Fibroblast of upper back skin (primary cell): ENCODE measurements at places on chromosomes 2 and 18.

DNA sequence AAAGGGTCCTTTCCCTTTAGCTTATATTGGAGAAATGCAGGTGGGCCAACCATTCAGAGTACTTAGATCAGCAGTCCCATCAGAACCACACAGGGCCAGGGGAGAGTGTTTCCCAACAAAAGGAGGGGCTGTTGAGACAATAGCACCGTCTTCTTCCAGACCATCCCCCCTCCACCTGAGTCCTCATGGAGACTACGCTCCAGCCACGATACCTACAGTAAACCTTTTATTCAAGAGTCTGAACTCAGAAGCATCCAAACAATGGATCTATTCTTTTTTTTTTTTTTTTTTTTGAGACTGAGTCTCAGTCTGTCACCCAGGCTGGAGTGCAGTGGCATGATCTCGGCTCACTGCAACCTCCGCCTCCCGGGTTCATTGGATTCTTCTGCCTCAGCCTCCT lies 25.7 kb upstream of the ZNF532 start:
- DNase-seq = no peak

DNA sequence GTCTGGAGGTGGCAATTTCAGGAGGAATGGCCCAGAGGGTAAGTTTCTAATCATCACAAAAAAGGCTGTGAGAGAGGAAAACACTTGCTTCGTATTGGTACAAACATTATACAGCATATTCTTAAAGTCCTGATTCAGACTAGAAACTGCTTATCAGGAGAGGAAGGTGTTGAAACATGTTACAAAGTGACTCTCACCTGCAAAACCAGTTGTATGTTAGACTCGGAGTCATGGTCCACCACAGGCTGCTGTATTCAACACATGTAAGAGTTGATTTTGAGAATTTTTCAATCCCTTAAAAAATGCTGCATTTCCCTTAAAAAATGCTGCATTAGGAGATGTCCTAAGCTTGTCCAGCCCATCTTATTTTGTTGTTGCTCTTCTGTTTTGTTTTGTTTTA lies 61.5 kb downstream of the MBP start:
- DNase-seq = no peak

GRCh38 chr2:149188291-149188690 lies 142.1 kb upstream of the LYPD6 start:
- DNase-seq = no peak

GRCh38 chr2:155393406-155393805 lies 694.9 kb downstream of the KCNJ3 start:
- DNase-seq = no peak

GRCh38 chr2:71453404-71454220 lies at the start of gene DYSF:
TSS of gene DYSF (plus strand) at chr2:71453561.
- no peak for DNase-seq

DNA sequence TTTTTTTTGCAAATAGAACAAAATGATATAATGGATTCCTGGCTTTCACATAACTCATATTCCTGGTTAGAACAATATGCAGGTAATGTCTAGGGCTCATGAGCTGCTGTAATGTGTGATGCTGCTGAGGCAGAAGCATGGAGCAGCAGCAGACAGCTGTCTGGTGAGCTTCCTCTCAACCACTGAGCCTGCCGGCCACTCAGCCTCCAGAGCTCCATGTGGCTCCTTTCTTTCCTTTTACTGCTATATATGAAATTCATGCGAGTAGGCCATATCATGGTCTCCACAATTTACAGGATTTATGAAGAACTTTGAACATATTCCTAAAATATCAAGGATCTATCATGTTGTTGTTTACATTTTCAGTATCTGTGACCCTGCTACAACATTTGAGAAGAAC lies 120.9 kb downstream of the MEP1B start:
- DNase-seq = no peak

- DNase-seq = no peak
These were observed 130.9 kb upstream of the PTPRM start for GRCh38 chr18:7436166-7436565.

GRCh38 chr2:237299906-237300305 lies 114.1 kb downstream of the COL6A3 start:
- peak; percentile 99 for DNase-seq

- no peak for DNase-seq
These were observed 463 bp upstream of the DNAJB2 start for GRCh38 chr2:219278655-219279150.

GRCh38 chr2:60149176-60149575 lies 404.3 kb downstream of the BCL11A start:
- DNase-seq = no peak

- no peak for DNase-seq
These were observed 32.6 kb downstream of the NAPG start for GRCh38 chr18:10558243-10558966.

DNA sequence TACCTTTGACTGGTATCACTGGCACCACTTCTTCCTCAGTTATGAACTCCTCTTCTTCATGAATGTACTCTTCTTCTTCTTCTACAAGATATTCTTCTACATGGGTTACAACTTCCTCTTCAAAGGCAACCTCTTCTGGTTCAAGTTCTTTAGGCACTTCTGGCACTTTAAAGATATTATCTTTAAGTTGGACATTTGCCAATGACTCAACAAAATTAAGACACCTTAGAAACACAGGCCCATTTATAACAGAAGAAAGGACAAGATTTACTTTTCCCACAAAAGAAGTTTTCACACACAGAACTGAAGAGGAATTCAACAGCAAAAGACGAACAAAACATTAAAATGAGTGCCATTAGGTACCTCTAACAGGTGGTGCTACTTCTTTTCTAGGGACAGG lies 127.3 kb downstream of the TTN start:
- no peak for DNase-seq

- DNase-seq = peak; percentile 66
These were observed 226.1 kb upstream of the REV1 start for GRCh38 chr2:99715956-99716355.

- peak; percentile 7 for DNase-seq
These were observed 743.6 kb downstream of the RNF144A start for GRCh38 chr2:7660816-7661215.

DNA sequence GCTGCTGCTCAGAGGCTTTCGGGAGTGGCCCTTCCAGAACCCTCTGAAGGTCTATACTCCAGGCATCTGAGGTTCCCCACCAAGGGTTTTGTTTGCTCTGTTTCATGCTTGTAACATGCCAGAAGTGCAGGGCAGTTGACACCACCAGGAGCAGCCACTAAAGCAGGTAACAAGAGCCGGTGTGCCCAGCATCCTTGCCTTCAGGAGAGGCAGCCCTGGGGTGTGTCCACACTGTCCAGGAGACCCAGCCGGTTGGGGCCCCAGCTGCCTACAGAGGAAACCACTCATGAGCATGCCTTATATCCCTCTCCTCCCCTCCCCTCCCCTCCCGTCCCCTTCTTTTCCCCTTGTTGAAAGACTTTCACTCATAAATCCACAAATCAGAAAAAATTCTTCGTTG lies 93.1 kb downstream of the CD8B2 start:
- no peak for DNase-seq

DNA sequence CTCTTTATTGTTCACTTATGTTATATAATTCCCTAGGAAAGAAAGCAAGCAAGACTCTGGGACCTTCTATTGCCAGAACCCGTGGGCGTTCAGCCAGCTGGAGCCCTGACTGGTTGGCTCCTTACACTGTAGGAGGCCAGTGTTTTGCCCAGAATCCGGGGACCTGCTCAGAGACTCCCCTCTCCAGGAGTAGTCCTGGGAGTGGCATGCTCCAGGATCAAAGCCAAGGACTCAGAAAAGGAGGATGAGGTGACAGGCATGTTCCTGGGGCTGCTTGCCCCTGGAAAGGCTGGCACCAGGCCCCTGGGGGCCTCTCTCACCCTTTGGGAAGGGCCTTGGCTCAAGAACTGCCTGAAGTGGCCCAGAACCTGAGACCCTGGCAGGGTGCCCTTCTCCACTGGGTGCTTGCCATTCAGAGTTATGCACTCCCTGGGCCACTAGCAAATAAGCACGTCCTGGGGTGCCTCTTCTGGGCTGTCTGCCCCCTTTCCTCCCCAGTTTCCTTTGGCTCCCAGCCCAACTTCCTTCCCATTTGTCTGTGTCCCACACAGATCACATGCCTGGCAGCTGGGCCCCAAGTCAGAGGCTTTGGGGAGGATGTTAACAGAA lies 19.6 kb upstream of the KIF3C start:
- peak; percentile 27 for DNase-seq

DNA sequence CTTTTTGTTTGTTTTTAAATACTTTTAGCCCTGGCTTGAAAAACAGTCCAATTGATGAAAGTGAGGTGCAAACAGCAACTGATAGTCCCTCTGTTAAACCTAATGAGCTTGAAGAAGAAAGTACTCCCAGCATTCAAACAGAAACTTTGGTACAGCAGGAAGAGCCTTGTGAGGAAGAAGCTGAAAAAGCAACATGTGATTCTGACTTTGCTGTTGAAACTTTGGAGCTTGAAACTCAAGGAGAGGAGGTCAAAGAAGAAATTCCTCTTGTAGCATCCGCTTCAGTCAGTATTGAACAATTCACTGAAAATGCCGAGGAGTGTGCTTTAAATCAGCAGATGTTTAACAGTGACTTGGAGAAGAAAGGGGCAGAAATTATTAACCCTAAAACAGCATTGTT lies 30.6 kb upstream of the DYSF start:
- DNase-seq = no peak

- no peak for DNase-seq
These were observed 47.6 kb upstream of the ABCA12 start for GRCh38 chr2:215186021-215186420.

DNA sequence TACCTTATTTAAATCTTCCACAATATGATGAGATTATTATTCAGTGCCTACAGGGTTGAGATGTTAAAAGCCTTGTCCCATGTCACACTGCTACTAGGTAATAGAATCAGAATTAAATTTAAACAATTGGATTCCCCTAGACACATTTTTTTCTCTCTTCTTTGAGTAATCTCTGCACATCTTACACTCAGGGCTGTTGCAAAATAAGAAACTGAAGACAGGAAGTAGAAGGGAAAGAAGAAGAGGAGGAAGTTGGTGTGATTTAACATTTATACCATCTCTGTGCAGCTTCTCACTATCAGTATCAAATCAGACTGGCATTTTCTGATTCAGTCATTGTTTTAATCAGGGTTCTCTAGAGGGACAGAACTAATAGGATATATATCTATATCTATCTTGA lies 677.6 kb downstream of the IRS1 start:
- DNase-seq = no peak
